ENCODE measurements at places on chromosomes 6 and 20.
A peak's percentile ranks its signal among the peaks of the same experiment; 100 is the strongest.

GRCh38 chr6:144847916-144848315 is 562.8 kb downstream of the UTRN start:
- no peak for DNase-seq

DNA sequence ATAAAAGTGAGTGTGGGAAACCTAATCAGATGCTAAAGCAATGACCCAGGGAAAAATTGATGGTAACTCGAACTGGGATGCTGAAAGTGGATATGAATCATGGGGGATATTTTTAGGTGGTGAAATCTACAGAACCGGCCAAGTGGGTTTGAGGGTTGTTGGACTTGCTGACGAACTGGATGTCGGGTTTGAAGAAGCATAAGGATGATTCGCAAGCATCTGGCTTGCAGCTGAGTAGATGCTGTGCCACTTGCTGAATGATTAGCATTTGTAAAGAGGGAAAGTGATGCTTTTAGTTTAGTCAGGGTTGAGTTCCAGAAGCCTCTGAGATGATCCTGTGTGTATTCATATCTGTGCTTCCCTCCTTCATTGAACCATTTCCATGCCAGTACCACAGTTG is 54.9 kb downstream of the UBR2 start:
- no peak for DNase-seq

DNA sequence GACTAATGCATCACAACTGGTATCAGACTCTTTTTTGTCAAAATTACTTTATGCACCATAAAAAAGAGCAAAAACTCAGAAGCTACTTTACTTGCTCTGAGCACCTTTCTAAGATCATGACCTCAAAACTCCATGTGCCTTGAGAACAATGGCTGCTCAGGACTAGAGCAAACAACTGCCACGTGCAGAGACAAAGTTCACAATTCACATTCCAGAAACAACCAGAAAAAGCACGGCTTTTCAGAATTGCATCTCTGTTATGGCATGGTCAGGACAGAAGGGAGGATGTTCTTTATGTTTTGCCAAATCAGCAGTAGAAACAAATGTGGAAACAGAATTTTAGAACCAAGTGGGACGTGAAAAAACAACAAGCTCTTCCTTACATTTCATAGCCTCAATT is 70.5 kb downstream of the CNKSR3 start:
- DNase-seq = no peak

- no peak for DNase-seq
Observed at GRCh38 chr20:10002866-10003265, 31.9 kb upstream of the ANKEF1 start.

GRCh38 chr20:25399037-25399430 is 8.4 kb upstream of the ABHD12 start:
- peak; percentile 91 for DNase-seq

GRCh38 chr6:167708501-167709094 is 118.1 kb upstream of the AFDN start:
- no peak for DNase-seq

DNA sequence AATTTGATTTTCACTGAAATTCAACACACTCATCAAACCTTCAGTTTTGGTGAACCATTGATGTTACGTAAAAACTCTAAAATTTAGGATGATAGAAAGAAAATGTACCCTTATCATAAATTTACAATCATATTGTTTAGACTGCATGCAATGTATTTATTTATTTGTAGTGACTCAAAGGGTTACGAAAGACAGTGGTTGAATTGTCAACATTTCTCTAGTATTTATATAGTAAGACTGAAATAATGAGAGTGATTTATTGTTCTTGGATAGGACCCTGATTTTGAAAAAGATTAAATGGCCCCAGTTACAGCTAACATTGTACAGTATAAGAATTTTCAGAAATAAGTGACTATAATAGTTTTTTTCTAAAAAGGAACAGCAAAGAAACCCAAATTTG is 591.5 kb downstream of the RFPL4B start:
- DNase-seq = no peak

Data from RKO (cell line).